ENCODE measurements at places on chromosomes 6 and 20.

GRCh38 chr6:140677781-140678528 lies 1303.5 kb upstream of the CITED2 start:
- DNase-seq = no peak

GRCh38 chr6:81774542-81774941 lies 22.1 kb upstream of the TENT5A start:
- no peak for DNase-seq

- no peak for DNase-seq
Measured at GRCh38 chr6:159450815-159451465, 242.1 kb downstream of the SOD2 start.

DNA sequence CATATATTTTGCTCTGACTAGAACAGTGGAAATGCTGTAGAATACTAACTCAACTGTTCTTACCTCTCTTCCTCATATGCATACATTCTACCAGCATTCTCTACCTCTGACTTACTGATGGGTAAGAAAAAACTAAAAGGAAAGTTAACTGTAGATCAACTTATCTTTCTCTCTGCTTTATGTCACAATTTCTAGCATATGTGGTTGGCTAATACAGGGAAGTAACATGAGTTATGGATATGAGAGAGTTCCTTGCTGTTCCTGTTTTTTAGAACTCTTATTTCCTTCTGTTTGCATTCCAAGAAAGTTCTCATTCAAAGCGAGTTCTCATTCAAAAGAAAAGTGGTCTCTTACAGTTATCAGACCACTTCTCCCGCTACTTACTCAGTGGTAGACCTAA lies 226.8 kb upstream of the SGK1 start:
- no peak for DNase-seq

GRCh38 chr6:153129873-153130514 lies 1.1 kb downstream of the RGS17 start:
- DNase-seq = no peak

DNA sequence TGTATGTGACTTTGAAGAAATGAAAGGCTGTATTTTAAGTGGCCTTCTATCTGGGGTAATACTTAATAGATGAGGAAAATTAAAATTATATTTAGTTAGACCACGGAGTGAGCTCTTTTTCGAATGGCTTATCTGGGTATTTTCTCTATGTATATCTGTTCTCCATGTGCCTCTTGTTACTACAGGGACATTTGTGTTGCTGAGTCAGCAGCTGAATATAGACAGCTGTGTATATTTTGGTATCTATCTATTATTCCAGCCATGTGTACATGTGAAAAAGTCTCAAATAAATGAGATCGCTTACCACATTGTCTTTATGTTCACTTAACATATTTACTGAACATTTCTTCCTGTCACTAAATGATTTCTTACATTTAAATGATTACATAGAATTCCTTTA lies 57.2 kb downstream of the TMEM200A start:
- no peak for DNase-seq

- no peak for DNase-seq
Measured at GRCh38 chr6:75460681-75461080, 32.9 kb downstream of the FILIP1 start.

DNA sequence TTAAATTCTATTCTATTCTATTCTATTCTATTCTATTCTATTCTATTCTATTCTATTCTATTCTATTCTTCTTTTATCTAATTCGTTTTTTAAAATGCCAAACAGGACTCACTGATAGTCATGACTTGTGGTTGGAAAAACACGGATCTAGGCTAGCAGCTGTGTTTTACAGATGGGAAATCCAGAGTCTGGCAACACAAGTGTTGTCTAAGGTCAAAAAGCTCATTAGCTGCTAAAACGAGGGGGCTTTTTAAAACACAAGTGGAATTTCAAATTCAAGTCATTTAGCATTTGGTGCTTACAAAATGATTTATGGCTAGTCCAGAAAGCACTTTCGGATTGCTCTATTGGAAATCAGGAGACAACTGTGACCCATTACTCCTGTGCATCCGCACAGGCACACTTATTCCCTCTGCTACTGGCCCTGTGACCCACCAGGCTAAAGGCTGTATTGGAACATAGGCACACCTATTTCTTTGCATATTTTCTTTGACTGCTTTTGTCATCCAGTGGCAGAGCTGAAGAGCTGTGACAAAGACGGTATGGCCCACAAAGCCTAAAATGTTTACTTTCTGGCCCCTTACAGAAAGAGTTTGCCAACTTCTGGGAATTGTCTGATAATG lies 17.8 kb upstream of the MLIP start:
- no peak for DNase-seq

- no peak for DNase-seq
Measured at GRCh38 chr6:24933266-24933665, 2.5 kb downstream of the RIPOR2 start.

- no peak for DNase-seq
Measured at GRCh38 chr6:143333749-143334520, 116.6 kb downstream of the ADAT2 start.

- DNase-seq = no peak
Measured at GRCh38 chr20:921068-921467, 4.9 kb upstream of the ANGPT4 start.

GRCh38 chr20:8964959-8965562 lies 103.8 kb upstream of the PLCB4 start:
- DNase-seq = no peak

GRCh38 chr6:43339168-43339567 lies 30.3 kb downstream of the ZNF318 start:
- DNase-seq = no peak

DNA sequence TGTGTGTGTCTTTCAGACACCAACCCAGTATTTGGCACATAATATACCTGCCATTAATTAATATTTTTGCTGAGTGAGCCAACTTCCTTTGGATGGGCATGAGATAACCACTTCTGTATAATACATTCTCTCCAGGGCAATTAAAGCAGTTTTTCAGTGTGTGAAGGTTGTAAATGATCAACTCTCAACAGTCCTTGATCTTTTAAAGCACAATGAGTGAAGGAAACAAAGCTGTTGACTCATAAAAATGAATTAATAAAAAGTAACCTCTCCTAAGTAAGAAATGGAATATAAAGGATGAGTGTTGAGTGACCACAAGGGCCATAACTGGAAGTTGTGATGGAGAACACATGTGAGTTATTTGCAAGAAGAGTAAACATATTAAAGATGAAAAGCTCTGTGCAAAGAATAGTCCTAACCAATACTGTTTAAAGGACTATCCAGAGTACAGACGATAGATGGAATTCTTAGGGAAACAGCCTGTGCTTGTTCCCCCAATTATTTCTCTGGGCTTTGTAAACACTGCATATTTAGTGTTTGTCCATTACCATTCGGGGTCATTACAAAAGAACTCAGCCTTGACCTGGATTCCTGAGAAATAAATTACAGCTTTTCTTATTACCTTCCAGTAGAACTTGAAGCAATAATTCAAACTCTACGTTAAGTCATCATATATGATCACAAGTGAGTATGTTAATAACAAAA lies 446.2 kb downstream of the PLCB1 start:
- no peak for DNase-seq

DNA sequence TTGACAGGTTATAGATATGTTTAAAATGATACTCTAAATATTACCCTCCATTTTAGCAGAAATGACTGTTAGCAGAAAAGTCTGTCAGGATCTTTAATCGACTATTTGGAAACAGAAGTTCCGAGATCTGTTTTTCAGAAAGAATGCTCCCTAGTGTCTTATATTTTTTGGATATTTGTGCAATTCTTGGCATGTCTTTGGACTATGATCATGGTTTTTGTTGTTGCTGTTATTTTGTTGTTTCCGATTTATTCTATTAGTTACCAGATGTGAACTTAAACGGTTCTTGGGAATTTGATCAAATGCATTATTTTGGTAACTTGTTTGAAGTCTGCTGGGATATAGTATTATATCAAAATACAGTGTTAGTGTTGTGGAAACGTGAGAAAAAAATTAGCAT lies 106.4 kb upstream of the CEP162 start:
- no peak for DNase-seq

DNA sequence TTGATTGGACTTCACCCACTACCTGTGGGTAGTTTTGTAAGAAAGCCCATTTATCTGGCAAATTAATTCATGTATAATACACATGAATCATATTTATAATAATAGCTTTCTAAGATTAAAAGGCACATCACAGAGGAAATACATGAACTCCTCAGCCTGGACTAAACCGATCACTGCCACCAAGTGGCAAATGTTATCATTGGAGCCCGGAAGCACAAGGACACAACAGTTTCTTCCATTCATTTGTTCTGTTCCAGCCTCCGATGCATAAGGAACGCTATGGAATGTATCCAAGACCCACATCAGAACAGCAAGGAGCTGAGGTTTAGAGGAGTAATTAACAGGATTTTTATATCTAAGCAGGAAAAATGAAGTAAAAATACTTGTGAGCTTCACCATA lies 13.9 kb upstream of the IPCEF1 start:
- no peak for DNase-seq

DNA sequence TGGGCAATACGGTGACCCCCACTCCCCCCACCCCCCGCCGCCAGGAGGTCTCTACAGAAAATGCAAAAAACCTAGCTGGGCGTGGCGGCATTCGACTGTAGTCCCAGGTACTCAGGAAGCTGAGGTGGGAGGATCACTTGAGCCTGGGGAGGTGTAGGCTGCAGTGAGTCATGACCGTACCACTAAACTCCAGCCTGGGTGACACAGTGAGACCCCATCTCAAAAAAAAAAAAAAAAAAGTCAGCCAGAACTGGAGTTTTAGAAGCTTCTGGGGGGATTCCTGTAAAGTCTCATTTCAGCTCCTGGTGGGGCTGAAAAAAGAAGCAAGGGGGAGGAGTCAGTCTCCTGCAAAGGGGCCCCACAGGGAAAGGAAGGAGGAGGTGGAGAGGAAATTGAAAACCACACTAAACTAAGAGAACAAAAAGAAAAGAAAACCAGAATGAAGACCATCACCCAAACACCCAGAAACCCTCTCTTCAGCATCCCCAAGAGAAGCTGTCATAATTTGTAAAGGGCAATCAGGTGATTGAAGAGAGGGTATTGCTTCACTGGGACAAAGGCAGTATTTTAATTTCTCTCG lies 50.4 kb downstream of the NOL4L start:
- DNase-seq = no peak

DNA sequence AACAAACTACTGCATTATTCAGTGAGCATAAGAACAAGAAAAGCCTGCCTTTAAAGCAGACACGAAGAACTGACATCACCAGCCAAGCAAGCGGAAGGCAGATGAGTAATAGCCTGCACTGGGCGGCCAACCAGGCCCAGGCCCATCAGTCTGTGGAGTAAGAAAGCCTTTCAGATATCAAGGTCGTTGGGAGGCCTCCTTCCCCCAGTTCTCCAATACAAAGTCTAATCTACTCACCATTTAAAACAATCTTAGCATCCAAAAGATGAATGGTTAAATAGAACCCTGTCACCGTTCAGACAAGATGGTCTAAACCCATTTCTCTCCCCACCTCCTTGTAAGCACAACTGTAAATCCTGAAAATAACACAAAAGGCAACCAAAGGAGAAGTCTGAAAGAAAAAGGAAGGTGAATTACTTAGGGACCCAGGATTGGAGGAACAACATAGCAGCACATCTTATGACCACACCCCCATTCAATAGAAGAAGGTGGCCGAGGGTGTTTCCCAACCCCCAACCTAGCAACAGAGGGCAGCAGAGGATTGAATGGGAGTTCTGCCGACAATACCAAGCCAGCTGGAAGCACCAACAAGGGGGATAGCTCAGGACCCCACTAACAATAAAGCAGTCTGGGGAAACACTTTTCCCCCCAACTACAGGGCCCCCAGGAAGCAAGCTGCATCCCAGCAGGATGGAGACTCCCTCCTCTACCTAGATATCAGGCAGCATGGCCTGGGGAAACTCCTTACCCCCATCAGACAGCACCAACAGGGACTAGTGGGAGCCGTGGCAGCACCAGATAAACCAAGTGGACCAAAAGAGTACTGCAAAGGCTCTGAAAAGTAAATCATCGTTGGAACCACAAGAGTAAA lies 67.9 kb downstream of the ZHX3 start:
- DNase-seq = no peak

- DNase-seq = no peak
Measured at GRCh38 chr20:61704661-61705060, 361.0 kb downstream of the TAF4 start.

- DNase-seq = no peak
Measured at GRCh38 chr6:11525468-11526155, 11.9 kb upstream of the TMEM170B start.

- no peak for DNase-seq
Measured at GRCh38 chr6:71252960-71253359, 35.7 kb upstream of the OGFRL1 start.

GRCh38 chr20:39326050-39326449 lies 363.9 kb downstream of the DHX35 start:
- DNase-seq = no peak

GRCh38 chr20:58432186-58432954 lies 43.3 kb downstream of the VAPB start:
- DNase-seq = no peak

DNA sequence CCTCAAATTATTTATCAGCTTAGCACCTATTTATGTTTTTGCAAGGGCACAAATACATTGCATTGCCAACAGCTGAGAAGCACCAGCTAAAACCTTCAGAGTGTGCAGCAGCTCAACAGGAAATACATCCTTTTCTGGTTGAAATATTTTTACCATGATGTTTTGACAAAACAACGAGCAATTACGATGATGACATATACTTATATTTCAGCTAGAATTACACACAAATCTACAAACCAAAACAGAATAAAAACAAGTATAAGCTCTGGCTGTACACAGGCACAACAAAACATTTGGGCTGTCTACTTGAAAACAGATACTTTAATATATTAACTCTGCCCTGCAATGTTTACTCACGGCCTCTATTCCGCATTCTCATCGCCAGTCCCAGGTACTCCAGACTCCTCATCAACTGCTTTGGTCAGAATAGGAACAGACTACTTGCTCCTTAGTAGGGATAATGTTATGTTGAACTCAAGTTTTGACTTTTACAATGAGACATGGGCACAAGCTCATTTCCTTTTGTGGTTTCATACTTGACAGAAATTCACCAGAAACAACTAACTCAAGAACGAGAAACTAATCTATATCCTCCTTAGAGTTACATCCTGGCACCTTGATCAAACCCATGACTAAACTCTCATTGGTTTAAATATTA lies 377.6 kb downstream of the ESR1 start:
- no peak for DNase-seq

GRCh38 chr20:31707994-31708735 lies 14.5 kb downstream of the BCL2L1 start:
- DNase-seq = no peak

DNA sequence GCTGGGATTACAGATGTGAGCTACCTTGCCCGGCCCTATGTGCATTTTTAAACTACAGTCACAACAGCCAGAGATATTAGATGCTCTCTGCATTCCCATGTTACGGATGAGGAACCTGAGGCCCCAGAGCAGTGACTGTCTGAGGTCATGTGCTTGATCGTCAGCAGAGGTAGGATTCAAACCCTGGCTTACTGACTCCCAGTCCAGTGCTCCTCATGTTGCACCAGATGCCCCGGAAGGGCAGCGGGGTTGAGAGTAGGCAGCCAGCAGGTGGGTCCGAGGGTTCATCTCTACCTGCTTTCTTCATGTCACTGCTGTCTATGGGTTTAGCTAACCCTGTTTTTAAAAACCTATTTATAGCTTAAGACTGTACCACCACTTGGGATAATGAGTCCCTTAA lies 9.3 kb upstream of the ZNF335 start:
- DNase-seq = no peak

GRCh38 chr20:64176971-64177370 lies 12.7 kb downstream of the MYT1 start:
- no peak for DNase-seq

- DNase-seq = no peak
Measured at GRCh38 chr20:22501566-22502344, 82.6 kb downstream of the FOXA2 start.

Measured in activated CD4-positive, CD25-positive, alpha-beta regulatory T cell treated with anti-CD3 and anti-CD28 coated beads, Interleukin-2, amount 50 U/mL, for 72 hours (primary cell).